ENCODE measurements at places on chromosomes 3 and 15.
A peak's percentile ranks its signal among the peaks of the same experiment; 100 is the strongest.

GRCh38 chr3:46857485-46858341 is 5.5 kb downstream of the MYL3 start:
- peak; percentile 0 for DNase-seq

GRCh38 chr3:152909180-152909883 is 74.4 kb downstream of the P2RY1 start:
- no peak for DNase-seq

- no peak for DNase-seq
These were observed 979.0 kb downstream of the TUSC7 start for GRCh38 chr3:117688583-117688982.

DNA sequence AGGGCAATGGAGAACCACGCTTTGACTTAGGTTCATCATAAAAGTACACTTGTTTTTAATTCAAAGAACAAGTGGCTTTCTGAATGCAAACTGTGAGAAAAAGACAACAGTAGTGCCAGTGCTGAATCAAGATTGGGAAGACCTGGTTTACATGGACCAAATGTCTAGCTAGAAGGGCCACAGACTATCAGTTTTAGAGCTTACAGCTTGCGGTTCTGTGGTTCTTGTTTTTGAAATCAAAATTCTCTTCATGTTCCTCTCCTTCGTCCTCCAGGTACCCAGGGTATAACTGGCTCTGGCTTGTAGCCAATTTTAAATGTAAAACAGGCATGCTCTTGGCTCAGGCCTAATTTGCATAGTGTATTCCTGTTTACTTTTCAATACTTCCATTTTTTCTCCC is 124.6 kb downstream of the TGFBR2 start:
- no peak for DNase-seq

GRCh38 chr15:24954783-24955530 is at the start of the genes SNRPN and SNURF:
TSS of gene SNRPN (plus strand) at chr15:24954987. CDS start at chr15:24974454, 19,467 bp downstream.
TSS of gene SNURF (plus strand) at chr15:24954987. CDS start at chr15:24955049, 62 bp downstream.
- peak; percentile 82 for DNase-seq

DNA sequence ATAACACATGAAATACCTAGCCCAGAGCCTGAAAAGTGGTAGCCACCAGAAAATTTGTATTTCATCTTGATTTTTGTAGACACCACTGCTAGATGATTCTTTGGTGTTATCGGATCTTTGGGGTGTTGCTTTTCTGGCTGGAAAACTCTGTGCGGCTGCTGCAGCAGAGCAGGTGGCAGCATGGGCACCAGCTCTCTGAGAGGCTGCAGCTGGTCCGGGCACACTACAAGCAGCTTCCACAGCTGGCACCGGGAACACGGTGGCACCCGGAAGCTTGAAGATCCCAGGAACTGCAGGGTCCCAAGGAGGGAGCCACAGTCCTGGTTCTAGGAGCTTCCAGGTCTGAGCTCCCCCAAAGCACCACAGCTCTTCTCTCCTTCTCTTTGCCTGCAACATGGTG is 211.7 kb upstream of the MLF1 start:
- DNase-seq, result no peak

- no peak for DNase-seq
These were observed 88.0 kb downstream of the NUP210 start for GRCh38 chr3:13332158-13332557.

DNA sequence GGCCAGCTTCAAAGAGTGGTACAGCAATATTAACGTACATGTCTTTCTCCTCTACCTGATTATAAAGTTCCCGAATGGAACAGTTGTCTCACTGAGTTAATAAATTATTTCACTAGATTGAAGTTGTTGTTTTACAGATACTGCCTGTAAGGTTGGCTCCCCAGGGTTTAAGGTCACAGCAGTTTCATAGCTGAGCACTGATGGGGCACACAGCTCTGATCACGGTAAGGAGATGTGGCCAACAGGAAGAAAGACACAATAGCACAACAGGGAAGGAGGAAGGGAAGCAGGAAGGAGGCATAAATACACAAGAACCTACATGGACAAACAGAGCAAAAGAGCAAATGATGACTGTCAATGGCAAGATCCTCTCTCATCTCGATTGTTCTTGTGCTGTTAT is 215.6 kb downstream of the WNT5A start:
- DNase-seq, result no peak

GRCh38 chr3:164655462-164655861 is 422.8 kb downstream of the SI start:
- no peak for DNase-seq

- DNase-seq, result no peak
These were observed 1145.3 kb downstream of the OTOL1 start for GRCh38 chr3:162641907-162642306.

- DNase-seq, result no peak
These were observed 163.6 kb upstream of the SETMAR start for GRCh38 chr3:4139462-4140140.

GRCh38 chr3:142987707-142988106 is 13.7 kb upstream of the U2SURP start:
- DNase-seq, result no peak

- no peak for DNase-seq
These were observed 25.7 kb downstream of the TGFBR2 start for GRCh38 chr3:30632065-30632464.

GRCh38 chr3:122577409-122578031 is at the start of gene PARP15:
TSS of gene PARP15 (plus strand) at chr3:122577650. CDS start at chr3:122577668, 18 bp downstream.
- DNase-seq, result peak; percentile 14

DNA sequence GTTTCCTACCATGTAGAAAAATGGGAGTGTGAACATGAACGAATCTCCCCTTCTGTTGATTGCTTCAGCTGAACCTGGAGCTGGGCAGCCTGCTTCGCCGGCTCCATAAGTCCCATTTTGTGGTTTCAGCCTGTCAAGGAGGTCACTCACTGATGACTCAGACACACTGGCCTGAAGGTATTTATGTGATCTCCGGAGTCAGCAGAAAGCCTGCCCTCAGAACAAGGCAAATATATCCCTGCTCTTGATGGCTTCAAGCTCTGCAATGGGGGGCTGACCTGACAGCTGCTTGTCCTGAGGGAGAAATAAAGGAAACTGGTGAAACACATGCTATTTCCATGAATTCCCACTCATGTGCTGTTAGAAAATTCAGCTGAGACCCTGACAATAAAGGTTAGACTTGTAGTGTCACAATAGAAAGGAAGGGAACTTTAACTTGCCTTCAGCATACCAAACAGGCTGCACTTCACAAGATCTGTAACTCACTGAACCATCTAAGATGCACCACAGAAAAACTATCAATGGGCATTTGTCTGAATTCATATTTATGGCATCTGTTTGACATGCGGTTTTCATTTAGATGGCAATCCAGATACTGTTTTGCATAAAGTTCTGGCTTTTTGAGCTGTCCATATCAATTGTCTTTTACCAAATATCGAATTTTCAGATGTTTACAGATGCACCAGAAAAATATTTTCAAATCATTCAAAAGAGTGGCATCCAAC is 282.0 kb upstream of the VEPH1 start:
- DNase-seq, result peak; percentile 37

DNA sequence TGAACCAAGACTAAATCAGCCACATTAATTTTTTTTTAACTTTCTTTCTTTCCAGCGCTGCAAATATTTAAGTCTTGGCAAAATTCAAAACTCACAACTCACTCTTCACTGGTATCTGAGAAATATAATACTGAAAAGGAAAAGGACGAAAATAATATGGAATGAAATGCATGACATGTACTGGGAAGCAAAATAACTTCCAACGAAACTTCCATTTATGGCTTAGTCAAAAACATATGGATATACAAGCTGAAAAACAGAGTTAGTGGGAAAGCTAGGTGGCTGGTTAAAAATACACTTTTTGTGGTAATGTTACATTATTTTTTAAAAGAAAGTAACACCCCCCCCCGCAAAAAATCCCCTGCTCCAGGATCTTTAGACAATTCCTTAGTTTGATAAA is 86.1 kb downstream of the TM4SF4 start:
- DNase-seq, result no peak

GRCh38 chr15:74540761-74541493 is at the start of gene ARID3B:
TSS of gene ARID3B (plus strand) at chr15:74541220. CDS start at chr15:74543937, 2,717 bp downstream.
- DNase-seq, result peak; percentile 99

DNA sequence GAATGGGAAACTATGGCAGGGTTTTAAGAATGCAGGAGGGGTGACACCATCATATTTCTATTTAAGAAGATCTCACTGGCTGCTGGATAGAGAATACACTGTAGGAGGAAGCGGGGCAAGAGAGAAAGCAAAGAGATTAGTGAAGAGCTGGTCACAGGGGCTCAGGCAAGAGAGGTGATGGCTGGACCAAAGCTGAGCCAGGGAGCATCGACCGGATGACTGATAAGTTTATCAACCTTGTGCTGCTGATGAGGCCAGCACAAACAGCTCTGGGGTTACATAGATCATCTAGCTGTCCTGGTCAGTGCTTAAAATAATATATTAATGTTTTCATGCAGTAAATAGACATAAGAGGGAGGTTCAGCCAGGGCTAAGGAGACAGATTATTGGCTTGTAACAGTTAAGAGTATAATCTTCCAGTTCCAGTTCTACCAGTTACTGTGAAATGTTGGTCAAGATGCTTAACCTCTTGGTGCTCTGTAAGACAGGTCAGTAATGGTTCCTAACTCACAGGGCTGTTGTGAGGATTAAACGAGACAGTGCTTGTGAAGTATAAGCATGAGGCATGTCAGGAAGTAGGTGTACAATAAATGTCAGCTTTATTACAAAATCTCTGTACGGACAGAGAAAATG is 201.0 kb upstream of the FEZF2 start:
- no peak for DNase-seq

GRCh38 chr15:56869573-56869972 is 48.9 kb upstream of the TCF12 start:
- DNase-seq, result peak; percentile 71

- peak; percentile 43 for DNase-seq
These were observed 376.9 kb upstream of the RASGRP1 start for GRCh38 chr15:38941399-38941953.

DNA sequence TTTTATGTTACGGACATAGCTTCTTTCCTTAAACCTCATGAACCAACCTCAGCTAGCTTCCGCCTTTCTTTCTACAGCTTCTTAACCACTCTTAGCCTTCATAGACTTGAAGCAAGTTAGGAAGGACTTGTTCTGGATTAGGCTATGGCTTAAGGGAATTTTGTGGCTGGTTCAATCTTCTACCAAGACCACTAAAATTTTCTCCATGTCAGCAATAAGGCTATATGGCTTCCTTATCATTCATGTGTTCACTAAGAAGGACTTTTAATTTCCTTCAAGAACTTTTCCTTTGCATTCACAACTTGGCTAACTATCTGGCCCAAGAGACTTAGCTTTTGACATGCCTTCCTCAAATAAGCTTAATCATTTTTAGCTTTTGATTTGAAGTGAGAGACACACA is 24.5 kb downstream of the CCPG1 start:
- no peak for DNase-seq

DNA sequence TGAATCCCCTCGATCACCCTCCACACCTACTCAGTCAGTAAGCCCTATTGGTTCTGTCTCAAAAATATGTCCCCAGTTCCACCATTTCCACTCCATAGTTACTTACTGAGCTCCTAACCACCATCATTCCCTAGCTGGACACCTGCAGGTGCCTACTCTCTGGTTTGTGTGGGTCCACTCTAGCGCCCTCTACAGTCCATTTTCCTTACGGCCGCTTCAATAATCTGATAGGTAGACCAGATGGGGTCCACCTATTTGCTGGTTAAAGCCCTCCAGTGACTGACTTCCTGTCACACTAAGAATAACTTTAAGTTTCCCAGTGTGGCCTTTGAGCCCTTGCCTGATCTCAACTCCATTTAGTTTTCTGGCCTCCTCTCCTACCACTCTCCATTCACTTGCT is 5.0 kb downstream of the GXYLT2 start:
- peak; percentile 16 for DNase-seq

DNA sequence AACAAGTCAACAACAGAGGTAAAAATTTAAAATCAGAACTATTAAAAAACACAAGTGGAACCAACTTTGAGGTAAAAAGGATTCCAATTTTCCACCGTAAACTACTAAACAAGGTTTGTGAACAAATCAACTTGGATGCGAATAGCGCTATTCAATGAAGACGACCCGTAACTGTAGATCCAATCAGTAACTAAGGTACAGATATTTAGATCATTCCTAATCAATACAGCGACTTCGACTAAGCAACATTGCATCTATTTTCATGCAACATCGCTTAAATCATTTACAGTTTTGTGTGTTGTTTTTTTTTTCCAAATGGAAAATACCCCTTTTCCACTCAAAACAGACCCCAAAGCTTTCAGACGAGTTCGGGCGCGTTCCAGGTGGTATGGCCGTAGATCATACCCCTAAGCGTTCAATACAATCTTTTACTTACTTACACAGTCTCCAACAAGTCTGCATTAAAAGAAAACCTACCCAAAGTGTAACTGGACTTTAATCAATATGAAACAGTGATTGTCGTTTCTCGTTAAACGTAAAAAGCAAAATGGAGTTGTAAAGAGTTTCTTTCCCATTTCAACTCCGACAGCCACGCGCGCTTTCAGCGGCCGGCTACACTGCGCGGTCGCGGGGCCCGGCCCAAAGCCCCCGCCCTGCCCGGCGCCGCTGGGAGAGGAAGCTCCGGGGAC is 786 bp downstream of the RHOA start:
- no peak for DNase-seq

DNA sequence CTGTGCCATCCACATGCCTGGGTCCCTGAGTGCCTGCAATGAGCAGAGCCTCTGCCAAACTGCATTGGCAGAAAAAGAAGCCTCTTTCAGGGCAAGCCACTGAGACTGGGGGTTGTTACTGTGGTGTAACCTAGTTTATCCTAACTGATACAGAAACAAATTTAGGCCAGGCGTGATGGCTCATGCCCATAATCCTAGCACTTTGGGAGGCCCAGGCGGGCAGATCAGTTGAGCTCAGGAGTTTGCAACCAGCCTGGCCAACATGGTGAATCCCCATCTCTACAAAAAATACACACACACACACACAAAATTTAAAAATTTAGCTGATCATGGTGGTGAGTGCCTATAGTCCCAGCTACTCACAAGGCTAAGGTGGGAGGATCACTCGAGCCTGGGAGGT is 221.6 kb downstream of the TBC1D2B start:
- DNase-seq, result no peak

GRCh38 chr3:133562376-133562775 is 11.1 kb upstream of the CDV3 start:
- no peak for DNase-seq

- DNase-seq, result no peak
These were observed 245.7 kb upstream of the THRB start for GRCh38 chr3:24740326-24740725.

- DNase-seq, result no peak
These were observed 4.4 kb upstream of the XIRP1 start for GRCh38 chr3:39196671-39197356.

GRCh38 chr3:83524901-83525300 is 1433.9 kb upstream of the CADM2 start:
- DNase-seq, result no peak

- no peak for DNase-seq
These were observed 522.2 kb downstream of the EDEM1 start for GRCh38 chr3:5709714-5710113.

DNA sequence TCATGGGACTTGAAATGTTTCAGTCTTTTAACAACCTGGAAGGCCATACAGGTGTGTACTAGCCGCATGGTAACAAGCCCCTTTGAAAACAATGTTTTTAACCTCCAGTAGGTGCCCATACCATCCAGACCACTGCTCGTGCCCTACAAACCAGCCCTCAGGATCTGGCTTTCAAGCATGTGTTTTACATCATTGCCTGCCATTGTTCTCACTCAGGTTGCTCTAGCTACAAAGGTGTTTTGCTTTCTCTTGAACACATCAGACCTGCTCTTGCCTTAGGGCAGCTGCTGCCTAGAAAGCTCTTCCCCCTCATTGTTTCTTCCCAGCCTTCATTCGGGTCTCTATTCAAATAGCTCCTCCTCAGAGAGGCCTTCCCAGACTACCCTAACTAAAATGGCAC is 32.3 kb upstream of the MAP3K13 start:
- DNase-seq, result no peak
